ENCODE measurements at places on chromosomes 6 and 20.

DNA sequence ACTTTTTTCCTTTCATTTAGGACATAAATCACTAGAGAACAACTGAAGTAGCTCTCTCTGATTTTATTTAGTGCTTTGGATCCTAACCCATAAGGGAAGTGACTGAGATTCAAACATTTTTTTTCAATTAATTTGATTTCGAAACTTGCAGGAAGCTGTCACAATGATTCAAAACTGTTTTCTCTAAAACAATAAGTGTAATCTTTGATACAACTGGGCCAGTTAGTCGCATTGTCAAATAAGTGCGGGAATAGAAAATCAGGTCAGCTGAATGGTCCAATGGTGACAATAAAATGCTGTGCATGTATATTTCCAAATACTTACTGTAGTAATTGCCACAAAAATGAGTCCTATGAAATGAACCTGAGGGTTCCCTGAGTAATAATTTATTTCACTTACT is 930.8 kb downstream of the TFAP2A start:
- no peak for DNase-seq

GRCh38 chr20:17835934-17836300 is 132.7 kb downstream of the SNX5 start:
- no peak for DNase-seq

DNA sequence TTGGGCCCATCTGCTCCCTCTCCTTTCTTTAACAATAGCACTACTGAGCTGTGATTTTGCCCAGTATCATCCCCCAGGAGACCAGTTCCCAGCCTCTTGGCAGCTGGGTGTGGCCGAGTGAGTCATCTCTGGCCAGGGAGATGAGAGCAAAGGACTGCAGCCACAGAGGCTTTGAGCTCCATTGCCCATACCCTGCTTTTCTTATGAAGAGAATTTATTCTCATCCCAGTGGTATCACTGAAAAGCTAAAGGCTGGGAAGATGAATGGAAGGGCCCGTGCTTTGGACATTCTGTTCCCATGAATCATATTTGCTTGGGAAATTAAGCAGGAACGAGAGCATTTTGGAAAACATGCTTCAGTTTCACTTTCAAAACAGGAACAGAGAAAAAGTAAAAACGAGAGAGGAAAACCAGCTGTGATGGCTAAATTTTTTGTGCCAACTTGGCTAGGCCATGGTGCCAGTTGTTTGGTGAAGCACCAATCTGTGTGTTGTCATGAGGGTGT is 14.9 kb downstream of the CST3 start:
- no peak for DNase-seq

DNA sequence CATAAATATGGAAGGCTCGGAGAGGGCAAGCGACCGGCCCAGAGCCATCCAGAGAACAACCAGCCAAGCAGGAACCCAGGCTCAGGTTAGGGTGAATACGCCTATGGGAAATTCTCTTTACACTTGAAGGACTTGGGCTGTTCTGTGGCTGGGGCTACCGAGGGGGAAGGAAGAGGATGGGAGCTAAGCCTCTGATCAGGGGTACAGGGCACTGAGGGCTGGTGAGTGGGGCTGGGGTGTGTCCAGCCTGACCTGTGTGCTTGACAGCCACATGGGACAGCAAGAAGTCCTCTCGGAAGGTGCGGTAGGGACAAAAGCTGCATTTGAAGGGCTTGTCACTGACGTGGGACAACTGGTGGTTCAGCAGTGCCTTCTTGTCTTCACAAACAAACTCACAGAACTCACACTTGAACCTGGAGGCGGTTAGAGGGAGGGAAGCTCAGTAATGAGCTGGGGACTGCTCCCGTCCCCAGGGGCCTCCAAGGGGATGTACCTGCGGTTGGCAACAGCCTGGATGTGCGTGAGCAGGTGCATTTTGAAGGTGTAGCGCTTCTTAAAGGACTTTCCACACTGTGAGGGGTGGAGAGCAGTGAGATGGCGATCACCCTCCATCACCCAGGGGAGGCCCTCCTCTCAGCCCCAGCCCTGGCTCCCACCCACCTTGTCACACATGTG is 11.9 kb downstream of the ZNF335 start:
- DNase-seq, result no peak

DNA sequence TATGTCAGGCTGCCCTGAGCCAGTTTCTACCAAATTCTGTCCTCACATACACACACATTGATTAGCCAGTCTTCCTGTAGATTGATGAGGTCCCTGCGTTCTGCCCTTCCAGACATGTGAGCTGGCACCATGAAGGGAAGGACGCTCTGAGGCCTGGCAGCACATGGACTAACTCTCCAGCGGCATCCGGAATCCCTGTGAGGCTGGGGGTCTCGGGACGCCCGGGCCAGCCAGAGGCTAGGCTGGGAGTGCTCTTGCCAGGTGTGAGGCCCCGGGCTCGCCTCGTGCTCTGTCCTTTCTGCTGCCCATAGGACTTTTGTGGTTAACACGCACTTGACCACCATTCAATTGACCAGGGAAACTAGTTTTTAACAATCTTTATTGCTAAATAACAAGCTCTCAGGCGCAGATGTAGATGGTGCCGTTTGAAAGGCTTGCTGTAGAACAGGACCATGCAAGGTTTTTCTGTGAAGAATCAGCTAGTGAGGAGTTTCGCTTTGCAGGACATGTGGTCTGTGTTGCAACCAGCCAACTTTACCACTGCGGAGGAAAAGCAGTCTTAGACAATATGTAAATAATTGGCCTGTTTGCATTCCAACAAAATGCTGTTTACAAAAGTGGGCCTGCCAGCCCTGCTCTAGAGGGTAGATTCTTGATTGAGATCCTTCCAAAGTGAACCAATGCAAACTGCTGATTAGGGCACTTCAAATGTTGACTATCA is 29.3 kb downstream of the FOXF2 start:
- no peak for DNase-seq

GRCh38 chr6:161919691-161920090 is 645.8 kb upstream of the AGPAT4 start:
- no peak for DNase-seq

DNA sequence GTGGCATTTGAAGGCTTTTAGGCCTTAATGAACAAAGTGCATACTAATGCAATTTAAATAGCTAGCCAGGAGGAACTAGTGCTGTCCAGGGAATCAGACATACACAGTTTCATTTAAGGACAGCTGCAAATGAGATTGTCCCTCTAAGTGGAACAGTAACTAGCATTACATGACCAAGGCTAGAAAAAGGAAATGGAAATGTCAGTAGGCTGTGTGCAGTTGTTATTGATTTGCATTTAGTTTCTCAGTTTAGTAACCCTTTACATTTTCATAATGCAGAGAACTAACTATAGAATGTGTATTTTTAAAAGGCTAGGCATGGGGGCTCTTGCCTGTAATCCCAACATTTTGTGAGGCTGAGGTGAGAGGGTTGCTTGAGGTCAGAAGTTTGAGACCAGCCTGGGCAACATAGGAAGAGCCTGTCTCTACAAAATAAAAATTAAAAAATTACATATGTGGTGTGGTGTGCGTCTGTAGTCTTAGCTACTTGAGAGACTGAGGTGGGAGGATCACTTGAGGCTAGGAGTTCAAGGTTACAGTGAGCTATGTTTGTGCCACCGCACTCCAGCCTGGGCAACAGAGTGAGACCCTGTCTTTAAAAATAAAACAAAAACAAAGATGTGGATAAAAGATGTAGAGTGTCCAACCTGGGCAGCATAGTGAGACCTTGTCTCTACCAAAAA is 468.0 kb downstream of the UTRN start:
- DNase-seq, result no peak

- DNase-seq, result no peak
These were observed 178.5 kb downstream of the FRK start for GRCh38 chr6:115882174-115882573.

DNA sequence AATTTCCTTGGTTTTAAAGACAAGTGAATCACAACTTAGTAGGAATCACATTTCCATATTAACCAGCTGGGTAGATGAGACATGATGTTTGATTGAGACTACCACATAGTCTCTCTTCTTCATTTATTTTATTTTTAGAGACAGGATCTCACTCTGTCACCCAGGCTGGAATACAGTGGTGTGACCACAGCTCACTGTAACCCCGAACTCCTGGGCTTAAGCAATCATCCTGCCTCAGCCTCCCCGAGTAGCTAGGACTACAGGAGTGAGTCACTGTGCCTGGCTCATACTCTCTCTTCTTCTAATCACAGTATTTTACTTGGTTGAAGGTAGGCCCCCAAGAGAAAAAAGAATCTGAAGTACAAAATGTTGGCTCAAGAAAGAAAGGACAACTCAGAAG is 80.2 kb upstream of the ASF1A start:
- no peak for DNase-seq
